Breast epithelium (tissue), 4 donors: ENCODE measurements at places on chromosomes 4 and X. TPM values are rescaled to one million over a fixed set of nuclear protein-coding genes. Genes with fewer than 3 reads are reported as not detected.

NDUFA1 gene
- total RNA-seq: 45.5 TPM

DNA sequence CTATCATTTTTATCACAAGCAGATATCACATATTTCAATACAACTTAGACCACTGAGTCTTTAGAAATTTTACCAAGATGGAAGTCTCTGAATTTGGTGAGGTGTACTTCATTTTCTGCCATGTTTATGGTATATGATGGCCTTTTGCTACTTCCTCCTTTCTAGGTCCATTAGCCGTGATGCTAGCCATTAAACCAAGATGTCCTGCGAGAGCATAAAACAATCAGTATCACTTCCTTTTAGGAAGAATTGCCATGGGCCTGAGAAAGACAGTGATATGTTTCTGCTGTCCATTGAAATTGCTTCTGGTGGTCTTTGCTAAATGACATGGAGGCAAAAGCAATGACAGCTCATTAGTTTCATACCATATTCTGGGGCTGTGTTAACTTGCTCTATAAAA is 1851.7 kb upstream of the IGFBP7 start:
- no peak overlapping the region for H3K27ac ChIP-seq
- no peak overlapping the region for H3K4me3 ChIP-seq
- H3K4me1 ChIP-seq: no peaks in the 10 kb centered on the region
- H3K36me3 ChIP-seq: no peaks in the 10 kb centered on the region

- DNase-seq: no peak
- no peak overlapping the region for H3K27ac ChIP-seq
- no peaks in the 10 kb centered on the region for H3K27me3 ChIP-seq
- no peaks in the 10 kb centered on the region for H3K4me1 ChIP-seq
These were observed 246.8 kb downstream of the QDPR start for GRCh38 chr4:17265139-17265538.

- H3K4me1 ChIP-seq: no peaks in the 10 kb centered on the region
- H3K4me3 ChIP-seq: no peak overlapping the region
- H3K36me3 ChIP-seq: no peaks in the 10 kb centered on the region
- DNase-seq: no peak
These were observed 5.1 kb upstream of the ARHGAP36 start for GRCh38 chrX:131053076-131053475.

GRCh38 chrX:1400049-1400448 is 8.1 kb upstream of the SLC25A6 start:
- H3K4me1 ChIP-seq: no peaks in the 10 kb centered on the region
- no peaks in the 10 kb centered on the region for H3K27me3 ChIP-seq
- H3K27ac ChIP-seq: no peak overlapping the region

RTL3 gene
- 1.6 TPM for total RNA-seq

SMR3B gene
- not detected for total RNA-seq
